ENCODE measurements at places on chromosomes 6 and 20. TPM values are rescaled to one million over a fixed set of nuclear protein-coding genes. Genes with fewer than 3 reads are reported as not detected.

DNA sequence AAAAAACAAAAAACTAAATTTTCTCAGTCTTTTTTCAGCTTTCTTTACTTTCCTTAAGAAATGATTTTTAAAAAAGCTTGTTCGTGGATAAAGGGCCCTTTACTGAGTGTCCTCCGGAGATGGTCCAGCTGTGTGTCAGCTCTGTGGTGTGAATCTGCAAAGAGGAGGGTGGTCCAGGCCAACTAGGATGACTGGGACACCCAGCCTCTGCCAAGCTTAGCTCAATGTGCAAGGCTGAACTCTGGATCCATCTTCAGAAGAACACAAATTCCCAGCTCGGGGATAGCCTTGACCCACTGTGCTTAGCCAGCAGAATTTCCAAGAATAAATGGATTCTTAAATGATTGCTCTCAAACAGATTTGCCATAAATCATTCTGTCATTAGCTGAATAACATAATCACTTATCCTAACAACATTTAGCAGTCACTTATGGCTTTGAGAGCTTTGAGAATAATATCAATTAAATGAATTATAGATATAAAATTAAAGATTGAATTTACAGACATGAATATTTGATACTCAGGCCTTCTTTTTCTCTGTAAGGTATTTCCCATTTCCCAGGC lies 14.2 kb upstream of the CALHM5 start:
- no peak overlapping the region for H3K4me3 ChIP-seq
- H3K36me3 ChIP-seq = no peaks in the 10 kb centered on the region
- H3K27ac ChIP-seq = no peak overlapping the region
- H3K27me3 ChIP-seq = no peaks in the 10 kb centered on the region

DNA sequence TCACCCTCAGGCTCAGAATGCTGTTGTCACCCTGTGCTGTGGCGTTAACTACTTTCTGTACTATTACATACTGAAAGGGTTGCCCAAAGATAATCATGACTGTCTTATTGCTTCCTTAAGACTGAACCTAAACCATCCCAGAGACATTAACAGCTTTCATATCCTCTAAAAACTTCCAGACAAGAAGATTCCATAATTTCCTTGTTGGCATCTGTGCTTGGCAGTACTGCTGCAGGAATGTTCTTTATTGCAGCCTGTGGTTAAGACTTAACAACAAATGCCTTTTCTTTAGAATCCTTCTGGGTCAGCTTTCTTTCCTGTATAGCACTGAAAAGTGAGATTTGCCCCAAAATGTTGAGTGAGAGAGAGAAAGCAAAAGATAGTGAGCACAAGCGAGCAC lies 109.7 kb downstream of the GJA10 start:
- H3K27ac ChIP-seq = no peak overlapping the region
- DNase-seq = peak; percentile 56
- no peak overlapping the region for H3K4me3 ChIP-seq
- no peaks in the 10 kb centered on the region for H3K36me3 ChIP-seq
- peaks cover 17% of the 10 kb centered on the region for H3K4me1 ChIP-seq
- no peaks in the 10 kb centered on the region for H3K27me3 ChIP-seq

DNA sequence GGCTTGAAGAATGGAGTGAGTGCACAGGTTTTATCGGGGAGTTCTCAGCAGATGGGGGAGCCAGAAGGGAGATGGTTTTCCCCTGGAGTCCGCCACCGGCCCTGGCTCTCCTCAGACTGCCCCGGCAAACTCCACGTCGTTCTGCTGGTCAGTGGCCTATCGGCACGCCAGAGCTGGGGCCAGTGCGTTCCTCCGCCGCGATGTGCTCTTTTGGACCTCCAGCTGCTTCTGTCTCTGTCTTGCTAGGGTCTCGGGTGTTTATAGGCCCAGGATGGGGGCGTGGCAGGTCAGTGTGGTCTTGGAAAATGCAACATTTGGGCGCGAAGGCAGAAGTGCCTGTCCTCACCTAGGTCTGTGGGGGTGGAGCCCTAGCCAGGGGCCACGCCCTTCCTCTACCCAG lies 53.0 kb upstream of the ADTRP start:
- no peak overlapping the region for H3K27ac ChIP-seq
- H3K36me3 ChIP-seq = no peaks in the 10 kb centered on the region
- H3K4me1 ChIP-seq = no peaks in the 10 kb centered on the region
- no peak for DNase-seq
- H3K4me3 ChIP-seq = no peak overlapping the region

DNA sequence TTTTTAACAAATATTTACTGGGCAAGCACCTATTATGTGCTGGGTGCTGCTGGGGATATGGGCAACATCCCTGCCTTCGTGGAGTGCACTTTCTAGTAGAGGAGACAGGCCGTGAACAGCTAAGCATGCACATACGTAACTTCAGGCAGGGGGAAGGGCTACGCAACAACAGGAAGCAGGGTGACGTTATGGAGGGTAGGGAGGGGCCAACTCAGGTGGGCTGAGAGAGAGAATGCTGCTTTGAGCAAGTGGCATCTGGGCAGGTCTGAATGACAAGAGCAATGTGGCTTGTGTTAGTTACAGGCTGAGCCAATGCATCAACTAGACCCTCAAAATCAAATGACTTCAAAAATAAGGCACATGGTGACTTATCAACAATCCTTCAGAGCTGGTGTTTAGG lies 112.1 kb downstream of the CDC5L start:
- H3K36me3 ChIP-seq = no peaks in the 10 kb centered on the region
- peaks cover 5% of the 10 kb centered on the region for H3K4me1 ChIP-seq
- H3K27ac ChIP-seq = no peak overlapping the region
- peaks cover 17% of the 10 kb centered on the region for H3K27me3 ChIP-seq
- no peak overlapping the region for H3K4me3 ChIP-seq

GRCh38 chr6:127550403-127550802 lies 26.6 kb upstream of the C6orf58 start:
- H3K4me3 ChIP-seq = no peak overlapping the region
- peaks cover 8% of the 10 kb centered on the region for H3K4me1 ChIP-seq
- no peaks in the 10 kb centered on the region for H3K36me3 ChIP-seq
- no peaks in the 10 kb centered on the region for H3K27me3 ChIP-seq
- no peak overlapping the region for H3K27ac ChIP-seq
- peak; percentile 74 for DNase-seq

GRCh38 chr6:125307150-125307838 lies 5.5 kb upstream of the HDDC2 start:
- no peaks in the 10 kb centered on the region for H3K4me1 ChIP-seq
- no peak overlapping the region for H3K4me3 ChIP-seq
- no peak for DNase-seq
- no peaks in the 10 kb centered on the region for H3K27me3 ChIP-seq
- H3K36me3 ChIP-seq = no peaks in the 10 kb centered on the region

The PDCD2 gene
- 60.2 TPM for total RNA-seq

The LY6G6D gene
- total RNA-seq = not detected

The TRIM40 gene
- not detected for total RNA-seq

All from astrocyte (in vitro differentiated cells and primary cell).